ENCODE measurements at places on chromosomes 1 and 21. TPM values are rescaled to one million over a fixed set of nuclear protein-coding genes. Genes with fewer than 3 reads are reported as not detected.

The EPS15 gene
- 14.6 TPM for total RNA-seq

The TEDDM1 gene
- total RNA-seq, result not detected

The KRTAP21-2 gene
- total RNA-seq, result not detected

The KRTAP6-2 gene
- not detected for total RNA-seq

The RUNX3 gene
- total RNA-seq, result 5.3 TPM

The CELA3A gene
- total RNA-seq, result not detected

The DAB1 gene
- not detected for total RNA-seq

The GPR61 gene
- total RNA-seq, result not detected

The LYPLA2 gene
- 53.7 TPM for total RNA-seq

The AMY1B gene
- total RNA-seq, result not detected

The NID1 gene
- total RNA-seq, result 4.1 TPM

The HNRNPCL4 gene
- not detected for total RNA-seq

The RGS5 gene
- 1.4 TPM for total RNA-seq

The VHLL gene
- not detected for total RNA-seq

The BGLAP gene
- total RNA-seq, result not detected

The HFM1 gene
- total RNA-seq, result 0.09 TPM

The PYHIN1 gene
- total RNA-seq, result not detected

The DCST2 gene
- 0.50 TPM for total RNA-seq

The SFPQ gene
- total RNA-seq, result 211 TPM

The CYP4Z1 gene
- total RNA-seq, result not detected

The ASTN1 gene
- not detected for total RNA-seq

The MOB3C gene
- 4.8 TPM for total RNA-seq

The TGFB2 gene
- 23.5 TPM for total RNA-seq

The CFAP107 gene
- total RNA-seq, result not detected

The CHI3L2 gene
- not detected for total RNA-seq

The RHD gene
- total RNA-seq, result not detected

The PKP1 gene
- total RNA-seq, result 0.08 TPM

The TNFSF18 gene
- not detected for total RNA-seq

The TMEM269 gene
- 0.18 TPM for total RNA-seq

The RYR2 gene
- total RNA-seq, result 0.07 TPM

The CGN gene
- 2.2 TPM for total RNA-seq

The KDM1A gene
- total RNA-seq, result 80.1 TPM

The FCER1A gene
- total RNA-seq, result not detected

The GCSAML gene
- total RNA-seq, result not detected

The ADGRL4 gene
- total RNA-seq, result not detected

The C4BPB gene
- 2.0 TPM for total RNA-seq

The LAD1 gene
- total RNA-seq, result 0.70 TPM

The ARV1 gene
- total RNA-seq, result 27.5 TPM

The DIP2A gene
- 10.4 TPM for total RNA-seq

The KRTAP12-2 gene
- total RNA-seq, result not detected
